ENCODE measurements at places on chromosomes 3 and 15.

GRCh38 chr15:63233667-63234423 lies 43.6 kb upstream of the APH1B start:
- DNase-seq, result peak; percentile 52

- no peak for DNase-seq
Observed at GRCh38 chr3:161894657-161895056, 398.0 kb downstream of the OTOL1 start.

GRCh38 chr15:99187936-99188335 lies 61.4 kb downstream of the TTC23 start:
- DNase-seq, result no peak

- DNase-seq, result no peak
Observed at GRCh38 chr3:149969110-149969939, 1.4 kb downstream of the PFN2 start.

- peak; percentile 81 for DNase-seq
Observed at GRCh38 chr3:43256714-43257461, 29.5 kb upstream of the SNRK start.

- peak; percentile 26 for DNase-seq
Observed at GRCh38 chr15:82944821-82945220, 7.7 kb downstream of the HOMER2 start.

GRCh38 chr3:12964711-12965612 lies 108.3 kb downstream of the IQSEC1 start:
- DNase-seq, result no peak

- DNase-seq, result no peak
Observed at GRCh38 chr15:77836121-77836692, 203.5 kb upstream of the LINGO1 start.

DNA sequence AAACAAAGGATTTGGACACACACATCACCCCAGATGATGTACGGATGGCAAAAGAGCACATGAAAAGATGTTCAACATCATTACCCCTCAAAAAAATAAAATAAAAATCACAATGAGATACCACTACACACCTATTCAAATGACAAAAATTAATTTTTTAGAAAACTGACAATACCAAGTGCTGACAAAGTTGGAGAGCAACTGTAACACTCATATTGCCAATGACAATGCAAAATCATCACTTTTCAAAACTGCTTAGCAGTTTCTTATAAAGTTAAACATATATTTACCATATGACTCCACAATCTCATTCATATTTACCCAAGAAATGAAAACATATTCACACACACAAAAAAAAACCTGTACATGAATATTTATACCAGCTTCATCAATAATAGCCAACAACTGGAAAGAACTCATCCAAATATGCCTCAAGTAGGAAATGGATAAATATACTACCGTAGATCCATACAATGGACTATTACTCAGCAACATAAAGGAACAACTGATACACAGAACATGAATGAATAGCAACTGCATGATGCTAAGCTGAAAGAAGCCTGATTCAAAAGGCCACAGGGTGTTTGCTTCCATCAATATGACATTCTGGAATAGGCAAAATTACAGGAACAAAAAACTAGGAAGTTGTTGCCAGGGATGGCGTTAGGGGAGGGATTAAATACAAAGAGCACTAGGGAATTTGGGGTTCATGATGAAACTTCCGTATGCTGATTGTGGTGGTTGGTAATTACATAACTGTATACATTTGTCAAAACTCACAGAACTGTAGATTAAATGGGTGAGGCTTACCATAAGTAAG lies 1.3 kb downstream of the FSIP1 start:
- peak; percentile 49 for DNase-seq

DNA sequence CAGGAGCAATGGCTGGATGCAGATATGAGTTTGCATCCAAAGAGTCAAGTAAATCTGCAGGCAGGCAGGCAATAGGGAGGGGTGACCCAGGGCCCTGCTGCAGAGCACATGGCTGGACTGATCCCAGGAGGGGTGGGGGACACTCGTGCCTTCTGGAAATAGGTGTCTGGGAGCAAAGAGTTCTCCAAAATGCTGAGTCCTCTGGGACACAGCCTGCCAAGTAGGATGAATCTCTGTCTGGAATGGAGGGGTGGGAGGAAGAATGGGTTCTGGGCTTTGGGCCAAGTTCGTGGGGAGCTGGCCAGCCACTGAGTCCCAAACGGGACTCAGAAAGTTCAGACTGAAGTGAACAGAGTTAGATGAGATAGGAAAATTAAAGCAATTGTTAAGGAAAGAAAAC lies 214.5 kb downstream of the MTHFS start:
- DNase-seq, result no peak

- no peak for DNase-seq
Observed at GRCh38 chr15:74025436-74025835, 30.9 kb downstream of the PML start.

- no peak for DNase-seq
Observed at GRCh38 chr15:80932513-80932815, 57.2 kb downstream of the MESD start.

- DNase-seq, result no peak
Observed at GRCh38 chr15:95883064-95883463, 447.4 kb upstream of the NR2F2 start.

DNA sequence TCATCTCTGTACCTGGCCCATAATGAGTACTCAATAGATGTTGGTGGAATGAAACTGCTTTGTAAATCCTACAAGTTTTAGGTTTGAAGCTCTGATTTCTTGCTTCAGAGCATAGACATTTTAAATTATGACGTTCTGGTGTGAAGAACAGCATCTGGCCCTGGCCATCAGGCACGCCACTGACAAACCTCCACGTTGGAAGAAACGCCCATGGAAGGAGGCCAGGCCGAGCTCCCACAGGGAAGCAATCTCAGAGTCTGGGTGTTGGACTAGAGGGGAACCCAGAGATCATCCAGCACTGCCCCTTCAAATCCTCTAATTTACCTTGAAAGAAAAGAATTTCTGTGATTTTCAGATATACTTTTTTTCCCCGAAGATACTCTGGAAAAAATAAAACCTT lies 328.1 kb upstream of the RGMA start:
- DNase-seq, result no peak

DNA sequence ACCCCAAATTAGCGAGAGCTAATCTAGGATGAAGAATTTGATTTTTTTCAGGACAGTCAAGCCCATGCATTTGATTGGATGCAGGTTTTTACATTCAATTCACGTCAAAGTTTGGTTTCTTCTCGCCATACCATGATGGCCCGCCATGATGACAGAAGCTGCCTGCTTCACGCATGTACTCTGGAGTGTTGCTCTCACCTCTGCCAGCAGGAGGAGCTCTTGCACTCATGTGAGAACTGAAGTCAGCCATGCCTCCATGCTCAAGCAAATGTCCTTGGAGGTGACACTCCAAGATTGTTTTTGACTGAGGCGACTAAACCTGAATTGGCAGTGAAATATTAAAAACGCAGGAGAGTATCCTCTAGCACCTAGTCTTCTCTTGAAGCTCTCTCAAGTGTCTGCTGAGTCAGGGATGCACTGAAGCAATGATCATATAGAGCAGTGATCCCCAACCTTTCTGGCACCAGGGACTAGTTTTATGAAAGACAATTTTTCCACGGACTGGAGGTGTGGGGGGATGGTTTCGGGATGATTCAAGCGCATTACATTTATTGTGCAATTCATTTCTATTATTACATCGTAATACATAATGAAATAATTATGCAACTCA lies 120.9 kb downstream of the SAMMSON start:
- peak; percentile 90 for DNase-seq
